ENCODE measurements at places on chromosomes 4 and X.

- no peak for DNase-seq
Observed at GRCh38 chrX:149720021-149720689, 8.3 kb downstream of the MAGEA11 start.

- DNase-seq: no peak
Observed at GRCh38 chr4:99043346-99043745, 45.2 kb downstream of the ADH5 start.

DNA sequence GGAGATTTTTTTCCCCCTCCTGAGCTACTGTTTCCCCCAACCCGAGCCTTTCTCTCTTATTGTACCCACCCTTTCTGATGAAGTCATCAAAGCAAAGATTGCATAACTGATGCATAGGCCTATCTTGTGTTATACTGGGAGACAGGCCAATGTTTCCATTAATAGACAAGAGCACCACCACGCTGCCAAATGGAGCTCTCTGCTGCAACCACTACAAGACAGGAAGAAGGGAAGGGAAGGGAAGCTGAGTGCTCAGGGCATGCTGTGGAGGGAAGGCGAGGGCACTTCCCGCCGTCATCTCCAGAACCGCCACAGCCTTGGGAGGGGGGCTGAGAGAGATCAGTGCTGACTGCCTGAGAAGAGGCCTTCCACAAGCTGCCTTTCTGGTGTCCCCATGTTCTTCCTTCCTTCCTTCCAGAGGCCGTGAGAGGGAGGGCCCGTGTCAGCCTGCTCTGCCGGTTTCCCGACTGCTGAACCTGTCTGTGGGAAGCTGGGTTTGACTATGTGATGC is 75.0 kb downstream of the MGST2 start:
- DNase-seq: peak; percentile 97

DNA sequence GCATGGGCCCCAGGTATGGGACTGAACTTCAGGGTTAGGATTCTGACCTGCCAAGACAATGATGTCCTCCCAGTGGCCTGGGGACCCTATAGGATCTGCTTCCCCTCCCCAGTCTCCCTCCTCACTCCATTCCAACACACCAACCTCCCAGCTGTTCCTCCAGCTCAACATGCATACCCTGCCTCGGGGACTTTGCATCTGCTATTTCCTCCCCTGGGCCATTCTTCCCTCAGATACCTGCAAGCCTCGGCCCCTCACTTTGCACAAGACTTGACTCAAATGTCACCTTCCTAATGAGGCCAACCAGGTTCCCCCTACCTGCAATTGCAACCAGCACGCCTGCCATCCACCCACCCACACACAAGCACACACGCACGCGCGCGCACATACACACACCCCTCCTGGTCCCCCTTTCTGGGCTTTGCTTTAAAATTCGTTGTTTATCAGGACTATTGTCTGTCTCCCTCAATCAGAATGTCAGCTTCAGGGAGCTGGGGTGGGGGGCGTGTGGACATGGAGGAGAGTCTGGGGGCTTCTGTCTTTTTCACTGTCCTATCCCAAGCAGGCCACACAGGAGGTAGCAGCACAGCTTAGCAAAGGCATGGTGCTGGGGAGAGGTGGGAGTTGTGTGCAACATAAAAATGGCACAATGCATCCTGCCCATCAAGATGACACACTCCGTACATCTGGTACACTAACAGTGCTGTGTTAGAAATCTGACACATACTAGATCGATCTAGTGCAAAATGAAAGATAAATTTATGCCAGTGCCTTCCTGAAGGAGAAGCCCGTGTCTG is 20.6 kb upstream of the PPP2R2C start:
- DNase-seq: no peak

GRCh38 chr4:155419266-155419665 is 42.5 kb upstream of the MAP9 start:
- no peak for DNase-seq

DNA sequence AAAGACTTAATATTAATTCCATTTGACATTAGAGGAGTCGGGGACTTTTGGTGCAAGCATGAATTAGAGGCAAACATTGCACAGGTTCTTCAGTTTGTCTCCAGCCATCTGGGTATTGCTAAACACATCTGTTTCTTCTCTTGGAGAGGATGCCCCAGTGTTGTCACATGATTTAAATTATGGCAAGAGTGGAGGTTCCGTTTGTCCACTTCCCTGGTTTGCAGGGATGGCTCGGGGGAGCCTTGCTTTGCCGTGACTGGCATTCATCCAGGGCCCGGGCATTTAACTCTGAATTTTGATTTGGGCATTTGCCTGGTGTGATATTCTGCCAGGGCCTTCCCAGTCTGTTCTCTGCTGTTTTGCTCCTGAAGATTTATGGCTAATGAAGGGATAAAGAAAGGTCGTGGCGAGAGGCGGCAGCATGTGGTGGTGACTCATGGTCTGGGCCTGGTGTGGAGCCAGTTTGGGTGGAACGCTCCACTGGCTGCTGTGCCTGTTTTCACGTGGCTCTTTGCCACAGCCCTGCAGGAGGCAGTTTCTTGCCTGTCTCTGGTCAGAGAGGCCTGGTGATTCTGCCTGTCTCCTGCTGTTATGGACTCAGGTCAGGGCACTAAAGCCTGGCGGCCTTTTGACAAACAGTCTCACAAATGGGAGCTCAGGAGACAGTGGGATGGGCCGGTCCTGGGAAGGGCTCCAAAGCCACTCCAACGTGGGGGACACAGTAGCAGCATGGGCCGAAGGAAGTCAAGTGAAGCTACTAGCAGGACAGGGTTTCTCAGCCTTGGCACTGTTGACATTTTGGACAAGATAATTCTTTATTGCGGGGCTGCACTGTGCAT is 99.4 kb upstream of the PGRMC2 start:
- DNase-seq: no peak

DNA sequence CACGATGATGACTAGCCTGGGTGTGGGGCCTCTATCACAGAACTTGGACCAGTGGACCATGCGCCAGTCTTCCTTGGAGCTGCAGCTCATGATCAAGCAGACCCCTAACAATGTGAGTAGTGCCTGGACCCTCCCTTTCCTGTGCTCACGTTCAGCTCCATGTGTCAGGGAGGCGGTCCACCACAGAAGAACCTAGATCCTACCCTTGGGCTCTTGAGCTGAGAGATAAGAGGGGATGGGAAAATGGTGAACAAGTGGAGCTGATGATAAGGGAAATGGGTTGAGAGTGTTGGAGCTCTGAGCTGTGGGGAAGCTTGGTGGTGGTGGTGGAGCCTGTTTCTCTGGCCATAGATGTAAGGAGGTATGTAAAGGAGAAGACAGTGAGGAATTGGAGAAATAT is 13.1 kb downstream of the MED12 start:
- DNase-seq: no peak

- DNase-seq: peak; percentile 4
Observed at GRCh38 chrX:115940888-115941332, 229.6 kb upstream of the AGTR2 start.

DNA sequence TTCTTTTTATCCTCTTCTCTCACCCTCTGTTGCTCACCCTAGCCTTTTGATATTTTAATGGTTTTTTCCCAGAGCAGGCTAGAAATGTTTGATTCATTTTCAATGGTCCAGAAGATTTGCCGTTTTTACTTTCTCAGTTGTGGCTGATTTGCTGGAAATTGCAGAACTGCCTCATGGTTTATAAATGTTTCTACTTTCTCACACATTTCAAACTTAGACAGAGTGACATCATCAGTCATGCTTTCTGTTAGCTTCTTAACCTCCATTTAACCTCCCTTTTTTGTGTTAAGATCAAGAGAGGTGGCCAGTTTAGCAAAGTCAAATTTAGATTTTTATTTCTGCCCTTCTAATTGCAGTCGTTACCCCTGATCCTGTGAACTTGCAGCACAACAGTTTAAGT is 8.7 kb downstream of the RXFP1 start:
- no peak for DNase-seq

DNA sequence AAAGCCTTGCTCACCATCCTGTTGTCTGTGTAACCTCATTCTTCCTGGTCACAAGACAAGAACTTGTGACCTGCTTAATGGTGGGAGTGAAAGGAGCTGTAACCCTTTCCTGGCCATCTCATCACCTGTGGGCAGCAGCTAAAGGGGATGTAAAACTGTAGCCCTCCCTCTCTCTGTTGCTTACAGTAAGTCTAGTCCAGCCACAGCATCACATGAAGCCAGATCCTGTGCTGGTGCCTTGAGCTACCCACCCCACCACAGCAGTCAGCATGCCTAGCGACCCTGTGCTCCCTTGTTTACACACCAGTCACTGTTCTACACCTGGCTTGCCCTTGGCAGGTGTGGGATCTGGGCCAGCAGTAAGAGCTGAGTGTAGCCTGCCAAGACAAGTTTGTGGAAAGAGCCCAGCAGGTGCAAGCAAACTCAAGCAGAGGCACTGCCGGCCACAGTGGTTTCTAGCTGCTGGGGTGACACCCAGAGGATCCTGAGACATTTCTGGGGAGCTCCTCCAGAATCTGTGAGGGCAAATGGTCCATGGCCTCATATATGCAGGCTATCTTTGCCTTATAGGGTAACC is 41.0 kb downstream of the UGT2B28 start:
- DNase-seq: no peak

GRCh38 chrX:71291381-71291780 is 7.9 kb downstream of the NONO start:
- peak; percentile 34 for DNase-seq

DNA sequence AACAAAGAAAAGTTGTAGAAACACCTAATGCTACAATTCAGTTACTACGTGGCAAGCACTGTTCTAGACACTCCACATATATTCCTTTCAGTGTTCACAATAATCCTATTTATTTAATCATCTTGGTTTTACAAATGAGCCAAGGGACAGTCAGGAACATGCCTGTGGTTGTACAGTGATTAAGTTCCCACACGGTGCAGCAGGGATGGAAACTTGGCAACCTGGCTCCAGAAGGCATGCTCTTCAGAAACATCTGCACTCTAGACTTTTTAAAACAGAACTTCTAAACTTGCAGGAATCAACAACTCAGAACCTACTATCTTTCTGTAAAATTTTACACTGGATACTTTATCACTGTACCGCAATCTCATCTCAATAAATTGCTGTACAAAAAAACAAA is 32.1 kb downstream of the TAPT1 start:
- DNase-seq: no peak

GRCh38 chr4:41646862-41647261 is 101.7 kb downstream of the PHOX2B start:
- DNase-seq: no peak

- DNase-seq: no peak
Observed at GRCh38 chr4:27720010-27720766, 859.5 kb downstream of the STIM2 start.

- DNase-seq: peak; percentile 9
Observed at GRCh38 chr4:8558080-8558960, 21.9 kb upstream of the GPR78 start.

DNA sequence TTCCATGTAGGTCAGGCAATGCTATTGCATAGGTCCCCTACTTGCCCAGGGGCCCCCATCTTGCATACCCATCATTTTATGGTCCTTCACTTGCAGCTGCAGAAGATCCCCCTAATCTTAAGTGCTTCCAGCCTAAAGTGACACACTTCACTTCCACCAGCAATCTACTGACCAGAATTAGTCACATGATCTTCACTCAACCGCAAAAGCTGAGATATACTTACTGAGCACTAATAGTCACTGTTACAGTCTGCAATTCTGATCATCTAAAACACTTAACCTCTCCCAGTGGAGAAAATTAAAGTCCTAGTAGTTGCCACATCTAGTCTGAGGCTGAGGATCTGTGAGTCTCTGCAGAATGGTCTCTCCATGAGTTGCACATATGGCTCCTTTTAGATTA is 82.1 kb downstream of the AREG start:
- DNase-seq: no peak

DNA sequence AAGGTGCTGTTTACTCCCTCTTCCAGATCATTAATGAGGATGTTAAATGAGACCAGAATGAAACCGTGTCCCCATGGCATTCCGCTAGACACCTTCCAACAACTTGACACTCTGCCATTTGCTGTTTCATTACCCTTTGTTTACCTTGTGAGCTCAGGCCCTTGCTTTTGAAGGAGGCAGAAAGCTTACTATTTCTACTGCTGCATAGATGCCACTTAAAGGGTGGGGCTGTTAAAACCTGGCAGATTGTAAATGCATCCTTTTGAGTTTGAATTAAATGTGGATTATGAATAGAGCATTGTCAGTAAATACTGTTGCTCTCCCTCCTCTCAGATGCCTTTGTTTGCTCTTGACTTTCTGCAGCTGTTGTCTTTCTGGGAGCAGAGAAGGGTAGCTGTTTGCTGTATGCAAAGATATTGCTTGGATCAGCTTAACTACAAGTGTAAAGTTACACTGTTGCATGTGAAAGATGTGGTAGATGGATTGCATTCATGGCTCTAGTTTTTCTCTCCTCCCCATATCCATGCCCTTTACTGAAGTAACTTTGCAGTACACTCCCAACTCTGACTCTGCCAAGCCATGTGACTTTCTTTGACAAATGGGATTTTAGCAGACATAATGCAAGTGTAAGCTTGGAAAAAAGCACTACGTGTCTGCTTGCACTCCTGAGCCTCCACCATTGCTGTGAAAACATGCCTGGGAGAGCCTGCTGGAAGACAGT is 75.0 kb upstream of the DHX15 start:
- no peak for DNase-seq

DNA sequence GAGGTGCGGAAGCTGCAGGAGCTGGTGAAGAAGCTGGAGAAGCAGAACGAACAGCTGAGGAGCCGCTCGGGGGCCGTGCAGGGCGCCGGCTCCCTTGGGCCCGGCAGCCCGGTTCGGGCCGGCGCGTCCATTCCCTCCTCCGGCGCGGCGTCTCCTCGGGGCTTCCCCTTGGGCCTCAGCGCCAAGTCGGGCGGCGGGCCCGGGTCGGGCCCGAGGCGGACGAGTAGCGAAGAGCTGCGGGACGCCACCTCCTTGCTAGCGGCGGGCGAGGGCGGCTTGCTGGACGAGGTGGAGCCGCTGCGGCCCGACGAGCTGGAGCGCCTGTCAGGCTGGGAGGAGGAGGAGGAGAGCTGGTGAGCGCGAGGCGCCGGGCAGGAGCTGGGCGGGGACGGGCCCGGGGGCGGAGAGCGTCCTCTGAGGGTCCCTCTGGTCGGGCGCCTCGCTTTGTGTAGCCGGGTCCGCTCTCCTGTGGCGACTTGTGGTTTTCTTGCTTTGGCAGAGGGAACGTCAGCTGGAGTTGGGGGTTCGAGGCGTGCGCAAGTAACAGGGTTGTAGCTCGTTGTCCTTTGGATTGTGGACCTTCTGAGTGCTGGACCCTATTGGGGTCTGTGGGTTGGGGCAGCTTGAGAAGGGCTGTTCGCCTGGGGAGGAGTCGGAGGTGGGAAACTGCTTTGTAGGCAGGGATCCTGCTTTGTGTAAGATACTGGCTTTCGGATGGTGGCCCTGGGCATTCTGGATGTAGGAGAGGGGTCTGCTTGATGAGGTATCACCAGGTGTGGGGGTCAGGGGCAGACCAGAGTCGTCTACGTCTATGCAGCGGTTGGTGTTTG is 662 bp downstream of the SLAIN2 start:
- DNase-seq: peak; percentile 48

GRCh38 chr4:61507091-61507490 is 307.0 kb downstream of the ADGRL3 start:
- peak; percentile 15 for DNase-seq

Measured in cardiac muscle cell (in vitro differentiated cells and primary cell).